ENCODE measurements at places on chromosomes 4 and X.

DNA sequence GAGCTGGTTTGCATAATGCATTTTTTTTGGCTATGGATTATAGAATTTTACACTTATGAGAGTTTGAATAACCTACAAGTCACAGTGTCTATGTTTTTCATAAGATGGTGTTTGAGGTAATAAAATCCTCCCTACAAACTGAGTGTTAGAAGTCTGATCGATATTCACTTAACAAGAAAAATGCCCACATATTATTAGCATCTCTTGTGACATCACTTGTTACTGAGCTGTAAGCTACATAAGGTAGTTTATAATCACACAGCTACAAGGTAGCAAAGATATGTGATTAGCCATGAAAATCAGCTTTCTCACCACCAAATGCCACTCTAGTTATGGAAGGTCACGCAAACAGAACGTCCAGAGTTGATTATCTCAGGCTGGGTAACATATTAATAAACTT is 669.6 kb downstream of the PCDH18 start:
- DNase-seq, result no peak
- no peaks in the 10 kb centered on the region for H3K36me3 ChIP-seq
- H3K4me3 ChIP-seq, result no peak overlapping the region
- no peak overlapping the region for H3K27ac ChIP-seq
- no peaks in the 10 kb centered on the region for H3K27me3 ChIP-seq

DNA sequence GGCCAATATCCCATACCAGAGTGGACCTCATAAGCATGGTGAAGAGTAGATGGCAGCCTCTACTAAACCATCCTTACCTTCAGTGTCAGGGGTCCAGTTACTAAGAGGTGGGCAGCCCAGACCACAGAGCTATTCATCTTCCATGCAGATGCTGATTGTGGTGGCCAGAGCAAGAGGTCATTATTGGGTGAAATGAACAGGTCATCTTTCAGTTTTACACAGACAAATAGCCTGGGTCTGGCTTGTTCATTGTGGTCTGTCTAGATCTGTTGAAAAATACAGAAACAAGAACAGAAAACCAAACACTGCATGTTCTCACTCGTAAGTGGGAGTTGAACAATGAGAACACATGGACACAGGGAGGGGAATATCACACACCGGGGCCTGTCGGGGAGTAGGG is 71.3 kb downstream of the PAK3 start:
- peaks cover 23% of the 10 kb centered on the region for H3K27me3 ChIP-seq
- H3K36me3 ChIP-seq, result no peaks in the 10 kb centered on the region
- no peak overlapping the region for H3K4me3 ChIP-seq
- no peak overlapping the region for H3K27ac ChIP-seq
- no peaks in the 10 kb centered on the region for H3K4me1 ChIP-seq

DNA sequence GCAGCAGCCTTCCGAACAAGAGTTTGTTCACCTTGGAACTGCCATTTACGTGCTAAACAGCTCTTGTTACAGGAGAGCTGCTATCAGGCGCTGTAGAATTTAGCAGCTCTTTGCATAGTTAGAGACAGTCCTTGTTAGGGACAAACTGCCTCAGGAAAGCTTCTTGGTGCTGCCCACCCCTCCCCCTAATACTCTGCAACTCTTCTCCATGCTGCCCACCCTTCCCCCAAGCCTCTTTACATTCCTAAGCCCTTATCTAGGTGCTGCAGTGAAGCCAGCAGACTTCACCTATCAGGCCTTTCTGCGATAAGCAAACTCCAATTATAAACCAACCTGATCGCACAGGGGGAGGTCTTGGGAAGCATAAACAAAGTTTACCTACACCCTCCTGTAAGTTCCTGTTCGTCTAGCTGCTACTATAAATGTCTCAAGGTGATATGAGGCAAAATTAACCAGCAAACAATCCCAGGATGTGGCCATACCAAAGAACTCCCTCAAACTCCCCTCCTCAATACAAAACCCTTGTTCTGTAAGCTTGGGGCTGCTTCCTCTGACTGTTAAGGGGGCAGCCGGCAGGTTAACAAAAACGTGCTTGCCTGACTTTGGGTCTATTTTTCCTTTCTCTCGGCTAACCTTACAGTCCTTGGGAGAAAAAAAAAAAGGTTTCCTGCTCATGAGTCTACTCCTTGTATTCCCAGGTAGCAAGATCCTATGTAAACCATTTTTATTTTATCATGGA is 74.0 kb upstream of the GC start:
- DNase-seq, result no peak
- H3K27me3 ChIP-seq, result no peaks in the 10 kb centered on the region
- no peaks in the 10 kb centered on the region for H3K4me1 ChIP-seq
- no peak overlapping the region for H3K4me3 ChIP-seq
- no peak overlapping the region for H3K27ac ChIP-seq

- H3K4me1 ChIP-seq, result no peaks in the 10 kb centered on the region
- no peak for DNase-seq
- H3K27me3 ChIP-seq, result no peaks in the 10 kb centered on the region
- no peak overlapping the region for H3K27ac ChIP-seq
- no peaks in the 10 kb centered on the region for H3K36me3 ChIP-seq
- H3K4me3 ChIP-seq, result no peak overlapping the region
Measured at GRCh38 chr4:171928336-171928735, 115.1 kb downstream of the GALNTL6 start.

GRCh38 chr4:3174371-3175338 is 74.3 kb upstream of the MSANTD1 start:
- no peak overlapping the region for H3K4me3 ChIP-seq
- no peaks in the 10 kb centered on the region for H3K4me1 ChIP-seq
- no peaks in the 10 kb centered on the region for H3K36me3 ChIP-seq
- no peak overlapping the region for H3K27ac ChIP-seq

DNA sequence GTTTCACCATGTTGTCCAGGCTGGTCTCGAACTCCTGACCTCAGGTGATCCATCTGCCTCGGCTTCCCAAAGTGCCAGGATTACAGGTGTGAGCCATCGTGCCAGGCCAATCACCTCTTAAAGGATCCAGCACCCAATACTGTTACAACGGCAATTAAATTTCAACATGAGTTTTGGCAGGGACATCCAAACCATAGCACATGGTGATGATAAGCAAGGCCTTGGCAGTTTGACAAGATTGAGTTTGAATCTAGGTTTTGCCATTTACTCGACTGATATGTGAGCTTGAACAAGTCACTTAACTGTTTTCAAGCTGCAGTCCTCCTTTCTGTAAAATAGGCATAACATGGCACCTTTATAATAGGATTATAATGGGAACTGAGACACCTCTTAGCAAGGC is 84.1 kb downstream of the GPR82 start:
- H3K27ac ChIP-seq, result no peak overlapping the region
- no peak for DNase-seq
- no peak overlapping the region for H3K4me3 ChIP-seq
- no peaks in the 10 kb centered on the region for H3K27me3 ChIP-seq
- no peaks in the 10 kb centered on the region for H3K36me3 ChIP-seq

GRCh38 chrX:96170626-96171025 is 514.0 kb upstream of the DIAPH2 start:
- H3K36me3 ChIP-seq, result no peaks in the 10 kb centered on the region
- H3K4me3 ChIP-seq, result no peak overlapping the region
- H3K4me1 ChIP-seq, result no peaks in the 10 kb centered on the region
- DNase-seq, result no peak
- H3K27ac ChIP-seq, result no peak overlapping the region
- H3K27me3 ChIP-seq, result no peaks in the 10 kb centered on the region

DNA sequence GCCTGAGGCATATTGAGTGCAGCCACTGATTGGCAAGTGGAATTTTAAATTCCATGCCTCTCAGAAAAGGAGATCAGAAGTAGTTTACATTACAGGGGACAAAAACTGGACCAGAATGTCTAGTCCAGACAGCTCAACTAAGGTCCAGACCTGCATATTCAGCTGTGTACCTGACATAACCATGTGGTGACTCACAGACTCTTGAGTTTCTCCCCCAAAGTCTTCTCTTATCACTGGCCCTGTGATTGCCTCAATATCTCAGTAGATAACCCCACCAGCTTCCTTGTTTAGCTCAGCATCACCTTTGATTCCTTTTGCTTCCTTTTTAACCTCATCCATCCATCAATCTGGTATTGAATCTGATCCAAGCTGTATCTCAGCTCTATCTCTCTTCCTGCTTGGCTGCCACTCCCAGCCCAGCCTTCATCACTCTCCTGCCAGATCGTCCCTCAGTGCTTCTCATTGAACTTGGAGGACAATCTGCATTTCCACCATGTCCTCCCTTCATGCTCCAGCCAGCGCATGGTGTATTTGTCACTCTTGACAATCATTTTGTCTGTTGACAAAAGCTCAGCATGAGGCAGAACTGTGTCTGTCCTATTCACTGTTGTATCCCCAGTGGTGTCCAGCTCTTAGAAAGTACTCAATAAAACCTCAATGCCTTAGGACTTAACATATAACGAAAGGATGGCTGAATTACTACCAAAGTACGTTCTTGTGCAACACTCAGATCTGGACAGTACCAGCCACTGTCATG is 27.8 kb upstream of the SLC2A9 start:
- H3K36me3 ChIP-seq, result no peaks in the 10 kb centered on the region
- H3K4me3 ChIP-seq, result no peak overlapping the region
- no peaks in the 10 kb centered on the region for H3K27me3 ChIP-seq
- no peak for DNase-seq
- H3K4me1 ChIP-seq, result no peaks in the 10 kb centered on the region
- H3K27ac ChIP-seq, result no peak overlapping the region

- H3K36me3 ChIP-seq, result no peaks in the 10 kb centered on the region
- H3K27ac ChIP-seq, result no peak overlapping the region
- no peak for DNase-seq
- H3K4me1 ChIP-seq, result no peaks in the 10 kb centered on the region
- H3K4me3 ChIP-seq, result no peak overlapping the region
- H3K27me3 ChIP-seq, result no peaks in the 10 kb centered on the region
Measured at GRCh38 chrX:27597508-27597907, 7.4 kb downstream of the DCAF8L2 start.

GRCh38 chrX:41192880-41193279 is 107.6 kb downstream of the USP9X start:
- DNase-seq, result no peak
- H3K36me3 ChIP-seq, result no peaks in the 10 kb centered on the region
- H3K27me3 ChIP-seq, result no peaks in the 10 kb centered on the region
- no peaks in the 10 kb centered on the region for H3K4me1 ChIP-seq
- H3K27ac ChIP-seq, result no peak overlapping the region
- H3K4me3 ChIP-seq, result no peak overlapping the region

DNA sequence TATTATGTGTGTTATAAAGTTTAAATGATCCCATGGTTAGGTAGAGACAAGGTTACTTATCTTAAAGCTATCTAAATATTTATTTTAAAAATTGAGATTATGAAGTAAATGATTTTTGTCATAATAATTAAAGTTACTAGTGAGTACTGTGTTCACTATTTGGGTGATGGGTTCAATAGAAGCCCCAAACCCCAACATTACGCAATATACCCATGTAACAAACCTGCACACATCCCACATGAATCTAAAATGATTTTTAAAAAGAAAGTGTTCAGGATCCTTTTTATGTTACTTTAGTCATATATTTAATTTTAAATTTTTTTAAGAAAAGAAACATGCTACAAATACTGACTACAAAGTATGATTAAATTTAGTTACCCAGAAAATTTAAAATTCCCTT is 193.9 kb downstream of the TLL1 start:
- no peaks in the 10 kb centered on the region for H3K36me3 ChIP-seq
- H3K4me1 ChIP-seq, result no peaks in the 10 kb centered on the region
- DNase-seq, result no peak

DNA sequence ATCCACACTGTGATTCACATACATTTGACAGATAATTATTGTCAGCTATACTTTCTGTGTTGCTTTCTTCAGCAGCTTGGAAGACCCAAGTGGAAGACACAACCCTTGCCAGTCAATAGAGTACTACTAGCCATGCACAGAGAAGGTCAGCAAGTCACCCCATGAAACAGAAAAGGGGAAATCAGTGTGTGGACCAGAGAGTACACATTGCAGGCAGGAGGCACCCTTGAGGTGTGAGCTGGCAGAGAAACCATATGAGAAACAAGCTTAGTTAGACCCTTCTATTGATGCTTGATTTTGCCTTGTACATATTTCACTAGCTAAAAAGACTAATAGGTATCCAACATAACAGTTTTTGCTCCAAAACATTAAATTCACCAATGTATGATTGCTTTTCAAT is 99.5 kb downstream of the NLGN4X start:
- no peaks in the 10 kb centered on the region for H3K36me3 ChIP-seq
- no peaks in the 10 kb centered on the region for H3K4me1 ChIP-seq
- H3K27me3 ChIP-seq, result no peaks in the 10 kb centered on the region
- H3K4me3 ChIP-seq, result no peak overlapping the region
- DNase-seq, result no peak
- no peak overlapping the region for H3K27ac ChIP-seq

DNA sequence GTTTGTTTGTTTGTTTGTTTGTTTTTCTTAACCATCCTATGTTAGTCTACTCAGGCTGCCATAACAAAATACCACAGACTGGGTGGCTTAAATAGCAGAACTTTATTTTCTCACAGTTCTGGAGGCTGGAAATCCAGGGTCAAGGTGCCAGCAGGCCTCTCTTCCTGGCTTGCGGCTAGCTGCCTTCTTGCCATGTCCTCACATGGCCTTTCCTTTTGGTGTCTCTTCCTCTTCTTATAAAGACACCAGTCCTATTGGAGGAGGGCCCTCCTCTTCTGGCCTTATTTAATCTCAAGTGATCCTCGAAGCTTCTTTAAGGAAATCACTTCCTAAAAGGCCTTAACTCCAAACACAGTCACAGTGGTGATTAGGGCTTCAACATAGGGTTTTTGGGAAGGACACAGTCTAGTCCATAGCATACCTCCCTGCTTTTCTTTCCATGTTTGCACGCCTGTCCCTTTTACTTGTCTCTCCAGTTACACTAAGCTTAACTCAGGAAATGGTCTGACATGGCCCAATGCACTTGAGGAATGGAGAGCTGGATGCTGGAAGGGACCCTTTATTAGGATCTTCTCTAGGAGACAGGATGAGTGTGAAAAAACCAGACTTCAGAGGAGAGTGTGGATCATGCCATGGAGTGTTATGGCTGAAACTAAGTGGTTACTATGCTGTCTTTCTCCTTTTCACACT is 36.0 kb upstream of the MGST2 start:
- H3K4me3 ChIP-seq, result no peak overlapping the region
- H3K27ac ChIP-seq, result no peak overlapping the region
- H3K36me3 ChIP-seq, result no peaks in the 10 kb centered on the region
- no peaks in the 10 kb centered on the region for H3K4me1 ChIP-seq
- no peak for DNase-seq

DNA sequence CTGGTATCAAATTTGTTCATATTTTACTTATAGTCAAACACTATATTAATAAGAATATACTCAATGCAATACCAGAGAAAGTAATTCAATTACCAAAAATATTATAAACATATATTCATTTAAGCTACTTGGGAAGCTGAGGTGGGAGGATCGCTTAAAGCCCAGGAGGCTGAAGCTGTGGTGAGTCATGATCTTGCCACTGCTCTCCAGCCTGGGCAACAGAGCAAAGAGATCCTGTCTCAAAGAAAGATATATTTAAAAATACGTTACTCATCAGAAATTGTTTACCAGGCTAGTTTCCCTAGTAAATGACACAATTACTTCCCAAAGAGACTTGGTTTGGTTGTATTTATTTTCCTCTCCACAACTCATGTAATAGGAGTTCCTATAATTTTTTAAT is 433.6 kb downstream of the GASK1B start:
- no peaks in the 10 kb centered on the region for H3K27me3 ChIP-seq
- H3K4me3 ChIP-seq, result no peak overlapping the region
- H3K4me1 ChIP-seq, result no peaks in the 10 kb centered on the region
